CD14-positive monocyte (primary cell): ENCODE measurements at places on chromosomes 13 and 19.

- DNase-seq, result no peak
Observed at GRCh38 chr13:44048326-44048725, 168.6 kb downstream of the LACC1 start.

GRCh38 chr19:50393589-50393988 lies 9.4 kb downstream of the POLD1 start:
- DNase-seq, result no peak

- DNase-seq, result no peak
Observed at GRCh38 chr13:62920159-62920558, 1504.5 kb upstream of the PCDH20 start.

DNA sequence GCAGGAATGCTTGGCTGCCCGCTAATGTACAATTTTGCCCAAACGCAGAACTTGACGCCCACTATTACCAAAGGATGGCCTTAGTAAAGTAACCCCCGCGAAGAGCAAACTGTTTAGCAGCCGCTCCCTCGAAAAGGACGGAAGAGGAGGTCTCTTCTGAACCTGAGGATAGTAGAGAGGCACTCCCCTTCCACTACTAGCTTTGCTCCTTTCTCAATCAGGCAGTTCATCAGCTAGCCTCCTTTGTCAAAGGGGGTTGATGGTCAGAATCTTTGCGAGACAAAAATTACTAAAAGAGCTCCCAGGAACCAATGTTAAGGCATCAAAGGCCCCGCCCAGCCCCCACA lies 534 bp downstream of the CAB39L start:
- DNase-seq, result no peak

DNA sequence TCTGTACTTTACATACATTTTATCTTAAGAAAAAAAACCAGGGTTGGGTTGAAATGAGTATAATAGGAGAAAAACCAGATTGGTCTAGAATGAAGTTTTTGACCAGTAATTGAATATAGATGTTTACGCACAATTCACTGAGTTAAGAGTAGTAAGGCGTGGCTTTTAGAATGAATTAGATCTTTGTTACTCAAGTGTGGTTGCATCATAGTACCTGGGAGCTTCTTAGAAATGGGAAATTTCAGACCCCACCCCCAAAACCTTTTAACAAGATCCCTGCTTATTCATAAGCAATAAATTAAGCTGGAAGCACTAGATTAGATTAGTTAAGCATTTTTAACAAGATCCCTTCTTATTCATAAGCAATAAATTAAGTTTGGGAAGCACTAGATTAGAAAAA lies 28.7 kb upstream of the LMO7 start:
- no peak for DNase-seq

DNA sequence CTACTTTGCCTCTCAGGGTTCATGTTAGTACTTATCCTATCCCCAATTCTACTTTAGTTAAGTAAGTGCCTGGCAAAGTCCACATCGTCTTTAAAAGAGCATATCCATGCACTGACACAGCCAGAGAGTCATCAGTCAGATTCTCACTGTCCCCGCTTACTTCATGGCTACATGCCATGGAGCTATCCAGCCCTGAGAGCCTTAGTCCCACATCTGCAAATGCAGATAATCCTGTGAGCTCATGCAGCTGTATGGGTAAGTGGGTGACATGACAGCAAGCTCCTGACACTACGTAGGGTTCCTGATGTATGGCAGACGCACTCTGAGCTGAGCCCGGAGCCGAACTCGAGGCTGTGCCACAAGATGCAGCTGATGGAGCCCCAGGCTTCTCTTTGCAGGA lies 661.5 kb downstream of the LIG4 start:
- no peak for DNase-seq

- DNase-seq, result no peak
Observed at GRCh38 chr19:3006075-3006767, 22.9 kb downstream of the TLE2 start.
